Activated T-helper 9 cell treated with anti-CD3 and anti-CD28 coated beads, Interleukin-2, amount 50 U/mL, for 16 hours (primary cell): ENCODE measurements at places on chromosomes 1 and 21.

- peak; percentile 20 for DNase-seq
Observed at GRCh38 chr1:17207966-17208418, 3.1 kb downstream of the PADI1 start.

DNA sequence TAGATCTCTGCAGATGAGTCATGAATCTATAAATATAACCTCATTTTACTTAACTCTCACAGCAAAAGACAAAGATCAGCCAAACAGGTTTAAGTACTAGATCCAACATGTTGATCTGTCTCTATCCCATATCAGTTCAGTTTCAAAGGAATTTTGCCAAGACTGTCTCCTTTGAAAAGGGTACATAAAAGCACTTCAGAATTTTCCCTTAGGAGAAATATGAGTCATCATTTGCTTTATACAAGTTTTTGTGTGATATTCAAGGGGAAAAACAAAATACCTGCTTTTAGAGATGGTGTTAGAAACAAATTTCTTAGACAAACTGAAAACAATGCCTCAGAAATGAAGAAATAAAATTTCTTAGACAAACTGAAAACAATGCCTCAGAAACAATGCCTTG, 73.5 kb upstream of the LRRC7 start:
- DNase-seq, result no peak

GRCh38 chr21:38909109-38909508, 103.4 kb downstream of the ETS2 start:
- no peak for DNase-seq

DNA sequence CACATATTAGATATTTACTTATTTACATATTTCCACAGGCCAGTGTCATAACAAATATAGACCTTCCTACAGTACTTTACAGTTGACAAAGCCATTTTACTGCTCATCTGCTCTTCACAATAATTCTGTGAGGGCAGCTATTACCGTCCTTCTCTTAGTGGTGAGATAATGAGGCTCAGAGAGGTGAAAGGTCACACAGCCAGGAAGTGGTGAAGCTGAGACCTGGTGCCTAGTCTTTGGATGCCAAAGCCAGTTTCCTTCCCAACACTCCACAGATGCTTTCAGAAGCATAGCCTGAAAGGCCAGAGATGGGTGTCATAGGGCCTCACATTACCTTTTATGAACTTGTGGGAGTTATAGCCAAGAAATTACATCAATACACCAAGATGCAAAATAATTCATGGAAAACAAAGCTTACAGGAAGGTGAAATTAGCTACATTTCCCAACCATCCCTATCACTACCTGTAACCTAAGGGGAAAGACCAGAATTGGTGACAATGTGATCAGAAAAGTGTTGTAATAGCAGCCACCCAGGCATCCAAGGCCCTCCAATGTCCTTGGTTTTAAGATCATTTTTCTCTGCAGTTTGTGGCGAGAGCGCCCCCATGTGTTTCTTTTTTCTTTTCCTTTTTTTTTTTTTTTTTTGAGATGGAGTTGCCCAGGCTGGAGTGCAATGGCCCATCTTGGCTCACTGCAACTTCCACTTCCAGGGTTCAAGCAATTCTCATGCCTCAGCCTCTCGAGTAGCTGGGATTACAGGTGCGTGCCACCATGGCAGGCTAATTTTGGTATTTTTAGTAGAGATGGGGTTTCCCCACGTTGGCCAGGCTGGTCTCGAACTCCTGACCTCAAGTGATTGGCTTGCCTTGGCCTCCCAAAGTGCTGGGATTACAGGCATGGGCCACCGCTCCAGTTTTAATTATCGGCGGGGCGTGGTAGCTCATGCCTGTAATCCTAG, 26.5 kb upstream of the RPL11 start:
- no peak for DNase-seq

DNA sequence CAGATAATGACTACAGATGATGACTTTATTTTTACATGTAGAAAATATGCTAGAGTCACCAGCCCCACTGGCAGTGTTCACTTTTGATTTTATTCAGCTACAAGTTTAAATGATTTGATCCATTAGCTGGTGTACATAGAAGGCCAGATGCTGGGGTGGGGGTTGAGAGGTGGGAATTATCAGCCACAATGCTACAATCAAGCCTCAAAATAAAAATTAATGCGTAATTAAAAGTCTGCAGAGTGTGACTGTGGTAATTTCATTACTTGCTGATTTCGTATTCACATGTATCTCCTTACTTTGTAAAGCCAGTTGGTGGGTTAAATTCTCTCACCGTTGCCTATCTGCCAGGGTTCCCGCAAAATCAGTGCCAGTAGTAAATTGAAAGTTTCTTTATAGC, 109.3 kb downstream of the GALNT2 start:
- DNase-seq, result no peak

DNA sequence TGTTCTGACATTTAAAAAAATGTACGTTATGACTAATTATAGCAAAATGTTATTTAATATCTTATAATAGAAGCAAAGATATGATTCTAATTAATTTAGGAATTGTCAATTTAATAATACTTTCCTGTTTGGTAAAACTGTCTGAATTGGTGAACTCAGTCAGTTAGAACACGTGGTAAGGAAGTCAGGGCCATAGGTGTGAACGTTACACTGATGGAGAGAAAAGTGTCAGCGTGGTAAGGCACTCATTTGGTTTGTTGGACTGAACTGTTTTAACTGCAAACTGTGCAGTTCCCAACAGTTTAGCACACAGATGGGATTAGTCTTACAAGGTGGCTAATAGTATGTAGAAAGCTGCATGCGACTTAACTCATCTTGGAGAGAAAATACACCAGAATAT, 102.9 kb downstream of the EPB41 start:
- DNase-seq, result no peak

- no peak for DNase-seq
Observed at GRCh38 chr1:109793089-109793485, 29.4 kb upstream of the EPS8L3 start.

- no peak for DNase-seq
Observed at GRCh38 chr1:25072461-25072860, 142.4 kb upstream of the RUNX3 start.

- DNase-seq, result no peak
Observed at GRCh38 chr1:207034998-207035397, 2.4 kb upstream of the C1orf116 start.

DNA sequence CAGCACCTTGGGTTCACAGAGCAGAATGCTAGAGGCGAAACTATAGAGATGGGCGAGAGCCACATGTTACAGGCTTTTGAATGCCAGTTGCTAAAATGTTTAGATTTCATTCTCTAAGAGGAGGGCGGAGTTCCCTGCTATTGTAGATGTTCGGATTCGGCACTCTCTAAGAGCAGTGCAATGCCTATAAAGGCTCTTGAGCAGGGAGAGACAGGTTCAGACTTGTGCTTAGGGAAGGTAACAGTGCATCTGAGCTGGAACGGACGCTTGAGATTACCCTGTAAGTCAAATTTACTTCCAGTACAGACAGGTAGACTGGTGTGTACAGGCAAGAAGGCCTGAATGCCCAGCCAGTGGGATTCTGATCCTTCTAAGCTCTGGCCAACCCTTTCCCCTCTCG, 15.3 kb downstream of the LURAP1 start:
- no peak for DNase-seq

DNA sequence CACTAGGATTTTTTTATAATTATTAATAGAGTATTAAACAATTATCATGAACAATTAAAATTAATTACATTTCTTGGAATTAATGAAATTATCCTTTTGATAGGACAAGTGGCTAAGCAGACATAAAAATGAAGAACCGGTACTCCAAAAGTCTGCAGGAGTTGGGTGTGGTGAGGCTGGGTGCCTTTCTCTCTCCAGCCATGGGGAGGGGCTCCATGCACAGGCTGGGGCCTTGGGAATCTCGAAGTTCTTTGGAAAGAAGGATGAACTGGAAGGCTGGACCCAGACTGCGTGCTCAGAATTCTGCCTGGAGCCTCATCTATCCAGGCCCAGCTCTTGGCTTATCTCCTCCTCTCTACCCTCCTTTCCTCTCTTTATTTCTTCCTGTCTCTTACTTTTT, 94.1 kb downstream of the ACTL8 start:
- no peak for DNase-seq

DNA sequence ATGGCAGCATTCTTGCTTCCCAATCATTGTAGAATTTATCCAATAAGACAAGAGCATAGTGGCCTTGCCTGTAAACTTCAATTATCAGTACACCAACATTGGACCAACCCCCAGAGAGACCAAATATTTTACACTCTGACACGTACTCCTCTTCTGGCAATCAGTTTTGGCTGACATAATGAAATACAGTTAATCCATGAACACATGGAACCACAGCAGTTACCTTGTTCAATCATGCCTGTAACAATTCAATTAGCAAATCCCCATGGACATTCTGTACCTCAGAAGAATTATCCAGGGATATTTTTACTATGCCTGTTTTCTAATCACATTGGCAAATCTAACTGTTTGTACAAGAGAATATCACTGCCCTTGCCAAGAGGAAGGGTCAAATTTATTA, 2162.0 kb downstream of the MRPL39 start:
- no peak for DNase-seq

GRCh38 chr1:29363536-29363935, 127.2 kb downstream of the PTPRU start:
- no peak for DNase-seq

- no peak for DNase-seq
Observed at GRCh38 chr21:35682904-35683549, 377.3 kb downstream of the SETD4 start.

- DNase-seq, result no peak
Observed at GRCh38 chr1:55288245-55288644, 73.1 kb upstream of the USP24 start.

DNA sequence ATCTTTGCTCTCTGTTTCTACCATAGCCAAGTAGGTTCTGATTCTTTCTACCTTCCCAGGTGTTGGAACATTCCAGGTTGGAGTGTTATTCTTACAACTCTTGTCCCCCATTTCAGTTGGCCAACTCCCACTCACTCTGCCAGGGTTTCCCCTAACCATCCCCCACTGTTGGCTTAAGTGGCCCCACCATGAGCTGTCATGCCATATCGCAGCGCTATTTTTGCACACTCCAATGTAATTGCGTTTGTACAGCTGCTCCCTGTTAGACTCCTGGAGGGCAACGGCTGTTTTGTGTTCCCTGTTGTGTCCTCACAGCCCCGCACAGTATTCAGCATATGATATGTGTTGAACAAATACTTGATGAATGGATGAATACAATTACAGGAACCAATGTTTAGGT, 117.7 kb upstream of the ETS2 start:
- DNase-seq, result no peak

DNA sequence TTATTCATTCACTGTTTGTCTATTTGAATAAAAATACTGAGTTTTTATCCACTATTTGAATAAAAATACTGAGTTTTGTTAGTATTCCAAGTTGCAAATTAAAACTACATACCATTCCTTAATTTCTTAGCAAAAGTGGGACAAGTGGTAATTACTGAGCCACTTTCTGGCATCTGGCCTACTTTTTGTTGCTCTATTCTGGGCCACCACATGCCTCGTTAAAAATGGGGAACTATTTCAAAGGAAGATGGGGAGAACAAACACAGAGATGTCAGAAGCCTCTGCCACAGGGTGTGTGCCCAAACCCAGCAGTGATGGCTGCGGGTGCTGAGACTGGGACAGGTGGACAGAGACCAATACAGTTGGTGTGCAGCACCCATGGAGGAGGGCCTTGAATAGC, 14.6 kb downstream of the PIGP start:
- DNase-seq, result no peak

GRCh38 chr1:199272628-199273086, 633.8 kb downstream of the PTPRC start:
- no peak for DNase-seq

GRCh38 chr1:227886993-227887696, 60.6 kb downstream of the WNT9A start:
- no peak for DNase-seq

GRCh38 chr1:213521206-213521605, 466.6 kb upstream of the PROX1 start:
- no peak for DNase-seq

- no peak for DNase-seq
Observed at GRCh38 chr1:209612646-209613399, 29.3 kb downstream of the CAMK1G start.

- no peak for DNase-seq
Observed at GRCh38 chr1:25033828-25034705, 104.0 kb upstream of the RUNX3 start.

DNA sequence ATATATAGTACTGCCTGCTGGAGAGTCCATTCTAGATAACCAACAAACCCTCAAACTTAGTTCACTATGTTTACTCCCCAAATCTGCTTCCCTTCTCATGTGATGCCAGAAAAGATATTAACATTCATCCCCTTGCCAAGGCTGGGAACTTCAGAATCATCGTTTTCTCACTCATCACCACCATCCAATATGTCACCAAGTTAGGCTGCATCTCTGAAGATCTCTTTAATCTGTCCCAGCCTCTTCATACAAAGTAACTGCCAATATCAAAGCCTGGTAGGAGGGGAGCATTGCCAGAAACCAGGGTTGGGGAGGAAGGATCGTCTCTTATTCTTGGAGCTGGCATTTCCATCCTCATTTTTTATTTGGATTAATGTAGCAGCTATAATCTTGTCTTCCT, 71.6 kb downstream of the XCL2 start:
- no peak for DNase-seq

DNA sequence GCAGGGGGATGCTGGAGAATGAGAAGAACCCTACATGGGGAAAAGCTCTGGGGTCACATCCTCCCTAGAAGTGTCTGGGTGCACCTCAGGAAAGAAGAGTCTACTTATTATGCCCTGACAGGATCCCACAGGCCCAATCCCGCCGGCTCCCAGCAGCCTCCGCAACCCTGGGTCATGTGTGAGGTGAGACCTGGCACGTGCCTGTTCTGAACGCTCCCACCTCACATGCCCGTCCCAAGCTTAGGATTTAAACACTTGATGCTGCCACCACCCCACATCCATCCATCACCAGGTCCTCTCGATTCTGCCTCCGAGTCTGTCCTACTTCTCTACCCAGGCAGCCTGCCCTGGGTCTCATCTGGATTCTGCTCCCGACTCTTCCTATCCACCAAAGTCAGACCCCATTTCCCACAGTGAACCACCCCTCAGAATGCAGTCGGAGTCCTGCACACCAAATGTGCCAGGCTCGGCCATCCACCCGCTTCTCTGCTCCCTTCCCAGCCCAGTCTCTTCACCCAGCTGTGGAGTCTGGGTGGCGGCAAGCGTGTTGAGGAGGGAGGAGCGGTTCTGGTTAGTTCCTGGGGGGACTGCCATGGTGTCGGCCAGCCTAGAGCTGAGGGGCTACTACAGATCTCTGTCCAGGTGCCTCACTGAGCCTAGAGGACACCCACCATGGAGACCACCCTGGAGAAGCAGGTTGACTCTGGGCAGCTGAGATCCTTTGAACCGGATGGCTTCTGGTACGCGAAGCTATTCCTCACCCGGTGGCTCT, 23.9 kb downstream of the SLC2A1 start:
- DNase-seq, result no peak

GRCh38 chr1:101603726-101604125, 366.9 kb downstream of the S1PR1 start:
- DNase-seq, result no peak

- DNase-seq, result no peak
Observed at GRCh38 chr1:45644661-45645060, 20.8 kb upstream of the CCDC17 start.
